ENCODE measurements at places on chromosomes 16 and 17.

GRCh38 chr17:60817192-60817591 lies 139.5 kb downstream of the BCAS3 start:
- DNase-seq = no peak

GRCh38 chr17:15154618-15155017 lies 110.5 kb downstream of the PMP22 start:
- no peak for DNase-seq

- no peak for DNase-seq
These were observed 60.7 kb downstream of the IRF8 start for GRCh38 chr16:85959686-85960085.

GRCh38 chr16:87406495-87407088 lies 14.5 kb downstream of the MAP1LC3B start:
- peak; percentile 15 for DNase-seq

GRCh38 chr16:88374736-88375135 lies 8.0 kb upstream of the ZNF469 start:
- DNase-seq = no peak

GRCh38 chr16:31267332-31268032 lies 7.7 kb downstream of the ITGAM start:
- DNase-seq = no peak

DNA sequence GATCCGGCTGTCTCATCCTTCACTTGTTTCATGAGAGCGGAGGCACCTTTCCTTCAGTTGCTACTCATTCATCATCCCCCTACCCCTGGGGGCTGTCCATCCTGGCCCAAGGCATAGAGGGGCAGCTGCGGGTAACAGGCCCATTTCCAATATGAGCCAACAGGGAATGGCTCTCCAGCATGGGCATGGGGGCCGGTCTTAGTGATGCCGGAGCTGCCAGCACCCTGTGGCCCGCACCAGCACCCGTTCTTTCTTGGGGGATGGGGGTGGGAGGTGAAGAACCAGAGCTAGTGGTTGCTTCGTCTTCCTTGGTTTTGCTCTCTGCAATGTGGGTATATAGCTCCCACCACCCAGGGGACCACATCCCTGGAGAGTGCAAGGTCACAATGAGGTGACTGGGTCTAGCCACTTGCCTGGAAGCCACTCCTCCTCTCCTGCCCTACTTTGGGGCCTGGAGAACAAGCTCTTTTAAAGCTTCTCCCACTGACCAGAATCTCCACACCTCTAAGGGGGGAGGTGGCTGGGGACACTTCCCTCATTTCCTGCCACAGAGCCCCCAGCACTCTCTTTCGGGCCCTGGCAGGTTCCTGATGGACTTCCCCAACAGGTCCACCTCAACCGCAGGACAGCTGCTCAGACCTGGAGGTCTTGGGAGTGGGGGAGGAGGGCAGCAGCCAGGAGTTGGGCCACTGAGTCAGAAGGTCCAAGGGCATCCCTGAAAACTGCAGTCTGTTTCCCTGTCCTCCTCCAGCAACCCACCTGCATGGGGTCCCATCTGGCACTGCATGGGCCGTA lies 11.9 kb upstream of the TBX2 start:
- DNase-seq = no peak

GRCh38 chr17:20210614-20211013 lies 201.5 kb downstream of the SPECC1 start:
- DNase-seq = no peak

GRCh38 chr17:43392397-43392796 lies 6.4 kb upstream of the ARL4D start:
- no peak for DNase-seq

- DNase-seq = no peak
These were observed 73.9 kb downstream of the STH start for GRCh38 chr17:46072998-46073397.

DNA sequence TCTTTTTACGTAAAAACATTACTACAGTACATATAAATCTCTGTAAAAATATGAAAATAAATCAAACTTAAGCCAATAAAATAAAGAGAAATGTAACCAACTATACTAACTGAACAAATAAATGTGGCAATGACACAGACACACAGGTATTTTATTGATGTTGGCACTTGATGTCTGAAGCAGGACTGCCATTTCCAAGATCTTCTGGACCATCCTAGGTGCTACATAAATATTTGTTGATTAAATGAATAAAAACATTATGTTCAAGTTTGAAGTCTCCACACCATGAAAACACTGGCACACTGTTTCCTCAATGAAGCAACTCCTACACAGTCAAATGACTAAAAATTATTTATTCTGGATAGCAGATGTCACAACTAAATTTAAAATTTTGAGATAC lies 106.9 kb downstream of the NCOR1 start:
- DNase-seq = no peak

DNA sequence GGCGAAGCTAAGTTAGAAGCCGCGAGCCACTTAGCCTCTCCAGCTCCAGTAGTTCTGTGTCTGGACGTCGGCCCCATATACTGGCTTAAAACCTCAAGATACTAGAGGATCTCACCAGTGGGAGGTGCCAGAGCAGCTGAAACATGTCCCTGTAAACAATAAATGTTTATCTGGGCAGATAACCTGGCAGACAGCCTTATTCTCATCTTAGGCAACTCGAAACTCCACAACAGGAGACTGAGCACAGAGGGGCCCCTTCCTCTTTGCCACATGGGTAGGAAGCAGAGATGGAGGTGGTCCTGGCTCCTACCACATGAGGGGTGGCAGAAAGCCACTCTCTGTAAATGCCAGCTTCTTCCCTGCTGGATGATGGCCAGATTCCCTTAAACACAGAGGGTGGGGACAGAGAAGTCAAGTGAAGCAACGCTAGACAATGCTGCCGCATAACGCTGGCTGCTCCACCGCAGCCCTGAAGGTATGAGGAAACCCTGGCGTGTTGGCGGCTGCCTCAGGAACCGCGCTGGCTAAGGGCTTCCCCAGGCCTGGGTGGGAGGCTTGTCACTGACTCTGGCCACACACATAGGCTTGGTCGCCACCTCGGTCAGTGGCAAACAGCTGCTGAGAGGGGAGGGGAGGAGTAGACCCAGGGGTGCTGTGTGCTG lies 67.9 kb downstream of the HIC1 start:
- no peak for DNase-seq

- no peak for DNase-seq
These were observed 89.6 kb downstream of the CDC27 start for GRCh38 chr17:47099451-47099986.

GRCh38 chr17:15092762-15093161 lies 172.4 kb downstream of the PMP22 start:
- DNase-seq = no peak

GRCh38 chr16:28839004-28839639 lies 7.0 kb downstream of the TUFM start:
- no peak for DNase-seq

GRCh38 chr17:2028737-2029136 lies 1.2 kb upstream of the DPH1 start:
- DNase-seq = no peak

DNA sequence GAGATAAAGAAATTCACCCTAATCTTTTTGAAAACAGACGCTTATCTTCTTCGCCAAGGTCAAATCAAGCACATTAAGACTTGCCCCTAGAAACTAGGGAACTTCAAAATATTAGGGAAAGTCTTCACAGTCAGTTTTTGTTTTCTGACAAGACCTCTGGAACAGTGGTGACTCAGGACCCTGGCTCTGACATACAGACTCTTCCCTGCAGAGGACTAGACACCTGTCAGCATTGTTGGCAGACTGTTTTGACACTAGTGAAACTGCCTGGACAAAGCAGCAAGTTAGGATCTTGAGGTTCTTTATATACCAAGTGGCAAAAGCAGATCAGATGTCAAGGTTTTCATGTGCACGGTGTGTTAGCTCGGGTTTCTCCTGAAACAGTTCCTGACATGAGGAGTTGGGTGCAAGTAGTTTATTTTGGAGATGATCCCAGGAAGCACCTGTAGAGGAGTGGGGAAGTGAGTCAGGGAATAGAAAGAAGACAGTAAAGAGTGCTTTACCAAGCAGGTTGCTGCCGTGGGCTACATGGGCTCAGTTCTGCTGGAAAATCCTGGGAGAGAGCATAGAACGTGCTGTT lies 182.0 kb upstream of the IRX5 start:
- DNase-seq = no peak

- DNase-seq = no peak
These were observed 7.8 kb upstream of the RNPS1 start for GRCh38 chr16:2275476-2276367.

DNA sequence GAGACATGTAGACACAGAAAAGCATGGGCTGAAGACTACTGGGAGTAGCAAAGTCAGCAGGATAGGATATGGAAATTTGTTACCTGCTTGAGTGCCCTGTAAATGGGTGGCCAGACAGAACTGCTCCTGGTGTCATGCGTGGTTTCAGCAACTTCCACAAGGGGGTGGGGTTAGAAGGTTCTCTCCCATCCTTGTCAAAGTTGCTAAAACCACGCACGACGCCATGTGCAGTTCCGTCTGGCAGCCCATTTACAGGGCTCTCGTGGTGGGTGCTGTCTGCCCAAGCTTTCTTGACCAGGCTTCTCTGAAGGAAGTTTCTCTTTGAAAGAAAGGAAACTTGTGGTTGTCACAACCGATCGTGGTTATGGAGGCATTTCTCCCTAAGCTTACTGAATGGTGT lies 6.9 kb upstream of the DBNDD1 start:
- no peak for DNase-seq

DNA sequence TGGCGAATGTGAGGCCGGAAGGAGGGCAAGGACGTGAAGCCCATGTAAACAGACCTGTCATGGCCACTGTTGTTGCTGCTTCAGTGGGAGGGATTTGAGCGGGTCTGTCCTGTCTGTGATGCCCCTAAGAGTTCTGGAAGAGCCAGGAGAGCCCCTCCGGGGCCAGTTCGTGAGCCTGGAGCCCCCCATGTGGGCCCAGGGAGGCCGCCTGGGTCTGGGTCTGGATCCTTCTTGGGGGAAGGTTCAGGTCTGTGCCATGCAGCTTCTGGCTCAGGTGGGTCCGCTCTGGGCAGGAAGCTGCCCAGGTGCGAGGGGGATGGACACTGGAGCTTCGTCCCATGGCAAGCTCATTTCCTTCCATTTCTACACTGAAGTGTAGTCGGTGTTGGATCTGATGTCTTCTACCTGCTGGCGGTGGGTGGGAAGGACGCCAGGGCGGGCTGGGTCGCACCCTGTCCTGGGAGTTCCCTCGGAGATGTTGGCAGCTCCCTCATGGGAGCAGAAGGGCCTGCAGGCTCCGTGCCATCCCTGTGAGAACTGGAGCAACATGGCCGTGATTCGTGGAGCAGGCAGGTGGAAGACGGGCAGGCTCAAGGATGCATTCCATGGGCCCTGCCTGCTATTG lies 11.2 kb upstream of the WFIKKN1 start:
- no peak for DNase-seq

GRCh38 chr17:32525122-32525521 lies 38.3 kb downstream of the CDK5R1 start:
- DNase-seq = no peak

GRCh38 chr17:57980522-57980921 lies 7.5 kb downstream of the VEZF1 start:
- DNase-seq = no peak

GRCh38 chr16:265711-266110 lies 10.0 kb downstream of the RGS11 start:
- no peak for DNase-seq

GRCh38 chr16:61274211-61274610 lies 762.0 kb downstream of the CDH8 start:
- no peak for DNase-seq

GRCh38 chr17:70286391-70286790 lies 117.1 kb downstream of the KCNJ2 start:
- DNase-seq = no peak

DNA sequence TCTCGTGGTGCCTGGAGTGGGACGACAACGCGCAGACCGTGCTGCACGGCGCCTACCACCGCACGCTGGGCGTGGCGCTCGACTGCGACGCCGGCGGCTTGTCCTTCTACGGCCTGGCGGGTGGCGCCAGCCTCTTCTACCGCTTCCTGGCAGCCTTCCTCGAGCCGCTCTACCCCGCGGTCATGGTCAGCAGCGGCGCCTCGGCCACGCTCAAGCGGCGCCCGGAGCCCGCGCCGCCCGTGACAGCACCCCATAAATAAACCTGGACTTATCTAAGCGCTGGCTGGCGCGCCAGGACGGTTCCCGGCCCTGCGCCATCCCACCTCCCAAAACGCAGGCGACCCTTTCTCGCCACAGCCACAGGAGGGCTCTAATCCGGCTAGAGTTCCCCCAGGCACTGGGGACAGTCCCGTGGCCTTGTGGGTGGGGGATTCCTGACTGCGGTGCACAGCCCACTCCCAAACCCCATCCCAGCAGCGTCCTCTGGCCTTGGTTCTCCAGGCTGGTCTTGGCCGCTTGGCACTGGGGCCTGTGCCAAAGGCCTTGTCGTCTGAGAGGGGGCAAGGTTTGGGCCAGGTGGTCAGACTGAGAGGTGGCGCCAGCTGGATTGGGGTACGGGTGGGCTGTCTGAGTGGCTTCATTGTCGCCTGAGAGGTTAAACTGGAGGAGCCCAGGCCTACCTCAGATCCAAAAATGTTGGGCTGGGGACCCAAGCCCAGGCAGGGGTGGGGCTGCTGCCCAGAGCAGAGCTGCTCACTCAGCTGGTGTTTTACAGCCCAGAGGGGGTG lies 10.1 kb upstream of the SLC16A5 start:
- DNase-seq = no peak

- no peak for DNase-seq
These were observed 51.2 kb upstream of the CNTNAP4 start for GRCh38 chr16:76226011-76226410.

DNA sequence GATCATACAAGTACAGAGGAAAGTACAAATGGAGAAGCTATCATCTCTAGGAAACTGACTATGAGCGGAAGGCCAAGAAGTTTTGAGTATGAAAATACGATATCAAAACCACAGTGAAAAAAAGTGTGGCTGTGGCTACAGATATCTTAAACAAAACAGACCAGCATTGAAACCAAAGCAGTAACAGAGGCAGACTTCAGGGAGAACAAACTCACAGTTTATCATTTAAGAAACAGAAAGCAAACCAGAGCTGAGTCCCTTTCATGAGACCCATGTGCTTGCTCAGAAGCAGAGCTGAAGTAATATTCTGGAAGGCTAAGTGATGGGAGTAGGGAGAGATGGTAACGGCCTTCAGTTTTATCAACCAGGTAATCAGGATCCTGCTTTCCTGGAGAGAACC lies 317.8 kb downstream of the CA10 start:
- no peak for DNase-seq

DNA sequence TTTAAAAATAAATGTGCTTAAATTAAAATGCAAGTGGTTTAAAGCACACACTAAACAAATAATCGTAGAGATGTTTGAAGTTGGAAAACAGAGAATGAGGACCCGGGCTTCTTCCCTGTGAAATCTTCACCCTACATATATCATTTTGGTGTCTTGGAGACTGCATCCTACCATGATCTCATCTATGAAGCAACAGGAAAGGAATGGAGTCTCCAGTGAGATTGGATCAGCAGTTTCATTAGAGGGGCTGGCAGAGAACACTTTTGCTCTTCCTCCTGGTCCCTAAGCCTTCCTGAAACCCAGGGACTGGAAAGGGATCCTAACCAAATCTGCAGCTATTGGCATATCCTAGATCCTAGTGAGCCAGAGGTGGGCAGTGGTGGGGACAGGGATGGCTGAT lies 85.0 kb downstream of the GRIN2A start:
- DNase-seq = no peak

DNA sequence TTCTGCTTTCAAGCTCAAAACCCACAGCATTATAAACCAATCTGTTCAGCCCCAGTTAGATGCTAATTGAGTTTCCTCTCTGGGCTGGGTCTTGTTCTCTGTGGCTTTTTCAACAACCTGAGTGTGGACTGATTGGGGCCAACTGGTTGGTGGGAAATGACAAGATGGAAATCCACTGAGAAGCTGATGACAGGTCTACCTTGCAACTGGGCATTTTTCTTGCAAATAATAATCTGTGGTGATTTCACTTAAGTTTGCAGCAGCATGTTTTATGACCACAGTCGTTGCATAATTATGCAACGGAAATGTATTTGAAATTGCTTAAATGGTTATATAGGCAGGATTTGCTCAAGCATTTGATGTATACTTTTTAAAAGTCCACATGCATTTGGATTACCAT lies 69.9 kb downstream of the AKAP1 start:
- no peak for DNase-seq
